ENCODE measurements at places on chromosomes 6 and 20.

GRCh38 chr6:76984572-76984971, 478.7 kb downstream of the HTR1B start:
- DNase-seq, result no peak

GRCh38 chr6:131368198-131368911, 204.7 kb upstream of the ARG1 start:
- no peak for DNase-seq

GRCh38 chr20:6232436-6232835, 109.6 kb upstream of the FERMT1 start:
- DNase-seq, result no peak

DNA sequence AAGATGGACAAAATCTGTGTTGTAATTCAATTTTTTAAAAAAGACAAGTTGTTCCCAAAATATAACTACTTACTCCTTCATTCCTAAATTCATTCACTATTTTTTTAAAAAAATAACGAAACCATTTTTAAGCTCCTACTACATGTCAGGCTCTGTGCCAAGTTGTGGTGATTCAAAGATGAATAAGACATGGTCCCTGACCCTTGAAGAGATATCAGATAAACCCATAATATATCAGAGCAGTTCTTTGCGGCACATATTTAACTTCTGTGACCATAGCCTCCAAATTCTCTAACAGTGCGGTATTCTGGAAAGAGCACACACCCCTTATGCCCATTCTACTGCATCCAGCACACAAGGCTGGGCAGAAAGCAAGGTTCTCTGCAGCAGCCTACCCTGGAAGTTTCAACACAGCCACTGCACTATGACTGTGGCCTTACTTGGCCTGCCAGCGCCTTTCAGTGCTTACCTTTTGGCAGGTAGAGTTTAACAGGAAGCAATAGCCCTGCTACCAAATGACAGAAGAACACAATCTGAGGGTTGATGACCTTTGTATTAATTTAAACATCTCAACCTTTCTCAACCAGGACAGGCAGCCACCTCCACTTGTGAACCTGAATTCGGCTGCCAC, 406.5 kb downstream of the BTBD9 start:
- no peak for DNase-seq

GRCh38 chr6:52363228-52363867, 1.4 kb downstream of the PAQR8 start:
- DNase-seq, result no peak

- no peak for DNase-seq
These were observed 245.0 kb upstream of the KHDRBS2 start for GRCh38 chr6:62530985-62531384.

GRCh38 chr20:2289475-2289874, 6.3 kb upstream of the TGM3 start:
- DNase-seq, result no peak

DNA sequence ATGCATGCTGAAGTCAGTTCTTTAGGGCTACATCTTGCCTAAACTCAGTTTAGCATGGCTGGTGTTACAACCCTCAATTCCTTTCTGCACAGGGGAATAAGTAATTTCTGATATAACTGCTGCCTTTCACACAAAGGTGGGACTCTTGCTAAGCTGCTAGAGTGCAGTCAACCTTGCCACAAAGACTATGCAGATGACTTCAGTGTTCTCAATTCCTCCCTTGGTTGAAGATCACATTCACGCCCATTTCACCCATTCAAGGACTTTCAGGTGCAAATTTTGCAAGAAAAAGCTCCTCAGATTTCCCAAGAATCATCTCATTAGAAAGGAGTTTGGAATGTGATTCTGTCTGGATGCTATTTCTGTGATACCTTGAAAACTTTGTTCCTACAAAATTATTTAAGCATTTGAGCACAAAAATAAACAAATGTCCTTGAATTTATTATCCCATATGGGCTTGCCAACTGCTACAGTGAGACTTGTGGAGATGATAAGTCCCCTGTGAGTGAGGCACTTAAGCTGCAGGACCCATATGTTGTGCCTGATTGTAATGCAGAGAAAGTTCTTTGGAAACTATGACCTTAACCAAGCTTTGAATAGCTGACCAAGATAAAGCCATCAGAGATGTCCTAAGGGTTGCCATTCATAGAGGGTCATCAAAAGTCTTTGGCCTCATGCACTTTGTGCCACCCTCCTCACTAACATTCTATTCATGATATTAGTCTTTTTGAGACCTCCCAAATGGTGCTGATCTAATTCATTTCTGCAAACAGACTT, 111.8 kb downstream of the PLCB4 start:
- no peak for DNase-seq

DNA sequence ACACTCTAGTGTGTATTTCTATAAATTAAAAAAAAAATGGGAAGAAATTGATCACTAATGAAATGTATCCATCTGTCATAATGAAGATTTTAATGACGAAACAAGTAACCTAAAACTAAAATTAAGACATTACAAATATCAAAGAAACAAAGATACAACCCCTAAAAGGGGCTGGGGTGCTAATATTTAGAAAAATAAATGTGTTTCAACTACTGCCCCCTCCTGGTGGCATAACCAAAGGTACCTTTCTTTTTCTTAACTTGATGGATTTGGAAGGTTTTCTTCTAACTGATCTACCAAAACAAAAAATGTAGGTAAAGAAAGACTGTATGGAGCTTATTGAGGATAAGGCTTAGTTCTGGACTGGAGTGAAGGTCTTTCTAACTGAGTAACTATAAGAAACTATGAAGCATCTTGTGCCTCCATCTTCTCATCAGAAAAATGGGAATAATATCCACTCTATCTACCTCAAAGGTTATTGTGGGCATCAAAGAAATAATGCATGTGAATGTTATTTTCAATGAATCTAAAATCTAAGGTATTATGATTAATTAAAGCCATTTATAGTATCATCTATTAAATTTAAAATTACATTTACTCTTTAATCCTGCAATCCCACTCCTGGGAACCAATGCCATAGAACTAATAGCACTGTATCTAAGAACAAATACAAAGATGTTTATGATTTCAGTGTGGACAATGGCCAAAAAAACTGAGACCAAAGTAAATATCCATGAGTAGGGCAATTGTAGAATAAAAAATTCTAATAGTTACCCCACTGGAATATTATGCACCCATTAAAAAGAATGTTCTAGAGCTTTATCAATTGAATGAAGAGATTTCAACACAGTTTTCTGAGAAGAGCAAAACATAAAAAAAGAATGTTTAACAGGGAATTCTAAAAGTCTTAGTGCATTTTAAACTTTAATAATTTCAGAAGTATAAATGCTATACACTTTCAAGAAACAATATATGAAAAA, 117.2 kb downstream of the BACH2 start:
- no peak for DNase-seq

GRCh38 chr20:32139947-32140346, 30.4 kb downstream of the TM9SF4 start:
- DNase-seq, result no peak

- DNase-seq, result no peak
These were observed 65.3 kb upstream of the ID4 start for GRCh38 chr6:19771753-19772336.

- no peak for DNase-seq
These were observed 23.5 kb upstream of the IBTK start for GRCh38 chr6:82270881-82271635.

DNA sequence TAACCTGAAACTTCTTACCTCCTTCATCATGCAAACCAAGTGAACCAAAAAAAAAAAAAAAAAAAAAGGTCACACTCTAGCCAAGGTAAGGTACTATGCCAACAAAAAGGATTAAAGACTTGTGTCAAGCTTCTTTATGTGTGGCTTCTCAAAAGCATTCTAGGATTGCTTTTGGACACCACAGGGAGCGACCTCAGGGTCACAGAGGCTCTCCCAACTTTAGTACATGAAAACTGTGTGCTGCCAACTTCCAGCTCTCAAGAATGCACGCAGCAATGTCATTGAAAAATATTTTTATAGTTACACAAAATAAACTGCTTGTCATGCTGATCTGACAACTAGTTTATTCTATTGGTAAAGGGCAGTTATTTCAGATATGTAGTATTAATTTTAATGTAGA, 243.8 kb downstream of the PLCB1 start:
- no peak for DNase-seq

GRCh38 chr6:134593887-134594286, 276.0 kb upstream of the SGK1 start:
- no peak for DNase-seq

DNA sequence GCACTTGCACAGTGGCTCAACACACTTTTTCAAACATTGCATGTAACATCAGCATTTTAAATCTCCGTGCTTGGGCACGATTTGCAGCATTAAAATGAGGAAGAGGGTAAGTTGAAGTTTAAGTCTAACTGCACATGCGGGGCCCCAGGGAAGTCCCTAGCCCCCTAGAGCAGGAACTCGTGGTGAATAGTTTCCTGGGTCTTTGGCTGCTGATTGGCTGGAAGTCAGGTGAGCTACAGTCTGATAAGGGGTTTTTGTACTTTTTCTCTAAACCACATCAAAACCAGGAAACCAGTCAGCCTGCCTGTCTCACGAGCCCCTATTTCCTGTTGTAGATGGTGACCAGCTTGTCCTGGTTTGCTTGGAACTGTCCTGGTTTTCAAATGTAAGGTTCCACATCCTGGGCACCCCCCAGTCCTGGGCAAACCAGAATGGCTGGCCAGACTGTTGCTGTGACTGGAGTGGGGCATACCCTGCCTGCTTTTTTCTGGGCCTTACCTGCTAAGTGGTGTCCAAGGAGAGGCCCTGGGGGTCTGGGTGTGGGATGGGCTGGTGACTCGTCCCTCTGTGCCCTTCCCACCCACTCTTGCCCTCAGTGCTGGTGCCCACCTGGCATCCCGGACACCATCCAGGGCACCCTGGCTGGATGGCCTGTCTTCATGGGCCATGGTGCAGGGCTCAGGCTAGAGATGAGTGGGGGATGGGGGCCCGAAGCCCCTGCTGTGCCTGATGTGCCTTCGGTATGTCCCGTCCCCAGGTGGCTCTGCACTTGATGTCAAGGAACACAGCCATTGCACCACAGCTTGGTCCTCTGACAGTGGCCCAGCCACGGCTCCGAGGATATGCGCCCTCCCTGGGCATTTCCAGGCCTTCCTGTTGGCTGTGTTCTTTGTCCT, 31.8 kb downstream of the SUN5 start:
- DNase-seq, result peak; percentile 80

DNA sequence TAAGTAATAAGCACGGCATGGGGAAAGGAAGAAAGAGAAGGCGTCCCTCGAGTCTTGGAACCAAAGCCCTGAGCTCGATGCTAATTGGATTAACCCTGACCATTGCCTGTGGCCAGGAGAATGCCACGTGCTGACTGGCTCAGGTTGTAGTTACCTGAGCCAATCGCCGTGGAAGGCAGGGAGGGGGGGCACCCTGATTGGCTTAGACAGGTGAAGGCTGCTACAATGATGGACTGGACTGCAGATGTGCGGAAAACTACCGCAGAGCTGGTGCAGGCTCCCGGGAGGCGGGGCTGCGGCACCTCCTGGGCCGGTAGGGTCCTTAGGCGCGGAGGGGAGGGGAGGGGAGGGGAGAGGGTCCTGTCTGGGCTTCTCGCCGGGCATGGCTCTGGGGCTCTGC, 121.3 kb downstream of the TFAP2C start:
- no peak for DNase-seq

DNA sequence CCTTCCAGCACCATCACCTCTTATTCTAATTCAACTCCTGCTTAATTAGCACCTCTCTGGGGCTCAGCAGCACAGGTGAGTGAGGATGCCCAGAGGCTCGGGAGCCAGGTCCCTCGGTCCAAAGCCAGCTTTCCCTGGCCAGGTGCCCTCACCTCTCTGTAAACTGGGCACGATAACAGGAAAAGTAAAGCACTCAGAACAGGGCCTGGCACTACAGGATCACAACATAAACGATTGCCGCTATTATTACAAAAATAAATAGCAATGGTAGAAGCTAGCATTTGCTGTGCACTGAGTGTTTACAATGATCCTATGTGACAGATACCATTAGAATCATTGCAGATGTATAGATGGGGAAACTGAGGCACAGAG, 2.6 kb downstream of the BPIFB2 start:
- no peak for DNase-seq

DNA sequence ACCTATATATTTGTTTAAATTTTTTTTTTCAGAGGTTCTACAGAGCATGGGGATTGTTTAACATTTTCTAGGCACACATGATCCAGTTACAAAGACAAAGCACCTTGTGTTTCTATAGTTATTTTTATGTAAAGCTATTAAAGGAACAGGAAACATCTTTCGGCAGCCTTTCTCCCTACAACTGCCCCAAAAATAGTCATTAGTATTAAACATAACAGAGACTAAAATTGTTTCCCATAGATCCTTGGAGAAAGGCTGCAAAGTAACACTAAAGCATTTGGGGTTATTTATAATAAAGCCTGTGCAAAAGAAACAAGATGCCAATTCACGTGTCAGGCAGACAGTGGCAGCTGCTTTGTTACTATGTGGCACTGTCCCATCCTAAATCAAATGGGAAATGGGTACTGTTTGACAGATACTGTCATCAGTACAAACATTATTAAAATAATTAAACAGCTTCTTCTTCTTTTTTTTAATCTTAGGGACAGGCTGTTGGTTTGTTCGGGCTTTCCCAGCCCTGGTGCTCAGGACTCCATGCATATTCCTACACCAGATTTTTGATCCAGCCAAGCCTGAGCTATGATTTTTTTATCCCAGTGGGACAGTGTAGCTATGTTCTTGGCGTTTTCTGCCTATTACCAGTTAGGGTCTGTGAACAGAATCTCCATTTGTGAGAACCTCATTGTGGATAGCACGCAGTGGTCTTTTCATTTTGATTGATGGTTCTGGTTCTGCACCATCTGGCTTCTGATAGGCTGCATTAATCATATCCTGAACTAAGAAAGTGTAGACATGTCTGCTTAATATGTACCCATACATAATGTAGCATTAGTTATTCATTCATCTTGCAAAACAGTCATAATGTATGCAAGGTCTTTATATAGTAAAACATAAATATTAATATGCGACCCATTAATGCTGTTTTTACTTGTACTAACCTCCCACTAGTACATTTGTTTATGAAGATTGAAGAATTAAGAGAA, 460.4 kb upstream of the SOX4 start:
- no peak for DNase-seq

- no peak for DNase-seq
These were observed 64.2 kb downstream of the FKBP5 start for GRCh38 chr6:35624341-35625070.

GRCh38 chr6:158237656-158238055, 69.5 kb downstream of the GTF2H5 start:
- DNase-seq, result no peak

DNA sequence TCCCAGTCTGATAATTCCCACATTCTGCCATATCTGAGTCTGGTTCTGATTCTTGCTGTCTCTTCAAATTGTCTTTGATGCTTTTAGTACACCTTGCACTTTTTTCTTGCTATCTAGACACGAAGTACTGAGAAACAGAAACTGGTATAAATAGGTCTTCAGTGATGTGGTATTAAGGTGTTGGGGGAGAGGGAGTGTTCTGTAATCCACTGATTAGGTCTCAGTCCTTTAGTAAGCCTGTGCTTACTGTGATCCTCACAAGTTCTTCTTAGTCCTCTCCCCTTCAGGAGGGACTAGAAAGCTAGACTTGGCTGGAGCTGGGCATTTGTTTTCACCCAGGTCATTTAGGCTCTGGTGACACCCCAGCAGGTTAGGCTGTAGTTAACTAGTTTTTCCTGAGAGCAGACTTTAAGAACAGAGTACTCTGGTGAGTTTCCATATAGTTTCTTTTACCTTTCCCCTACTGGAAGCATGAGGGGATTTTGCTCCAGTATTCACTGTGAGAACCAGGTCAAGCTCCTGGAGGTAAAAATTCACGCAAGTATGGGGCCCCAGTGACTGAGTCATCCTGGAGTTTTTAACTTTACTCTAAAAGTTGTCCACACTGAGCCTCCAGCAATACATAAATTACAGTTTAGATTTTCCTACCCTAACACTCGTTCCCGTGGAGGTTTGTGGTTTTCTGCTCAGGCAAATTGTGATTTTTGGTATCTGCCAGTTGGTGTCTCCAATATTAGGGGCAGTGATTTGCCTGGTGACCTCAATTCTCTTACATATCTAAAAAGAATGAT, 154.6 kb downstream of the CDKAL1 start:
- DNase-seq, result no peak

Data from stimulated activated naive CD8-positive, alpha-beta T cell treated with anti-CD3 and anti-CD28 coated beads, Interleukin-15, Interleukin-2, amounts not matched to agents 100 U/mL and 50 U/mL, for 24 hours (primary cell).